OCI-LY7 (cell line): ENCODE measurements at places on chromosomes 16 and 17.

- DNase-seq: no peak
Observed at GRCh38 chr16:6035161-6035560, 937.6 kb upstream of the EEF2KMT start.

DNA sequence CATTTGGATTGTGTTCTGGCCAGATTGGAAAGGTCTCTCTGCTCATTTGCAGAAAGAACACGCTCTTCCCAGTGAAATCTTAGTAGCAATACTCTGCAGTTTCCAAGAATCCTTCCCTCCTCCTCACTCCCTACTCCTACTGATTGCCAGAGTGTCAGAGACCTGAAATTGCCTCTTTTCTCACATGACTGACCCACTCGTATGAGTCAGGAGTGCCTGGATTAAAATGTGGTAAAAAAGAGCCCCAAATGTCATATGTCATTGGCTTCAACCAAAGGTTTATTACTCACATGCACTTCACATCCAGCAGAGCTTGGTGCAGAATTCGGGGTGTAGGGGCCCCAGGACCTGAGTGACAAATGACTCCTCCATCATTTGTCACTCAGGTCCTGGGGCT, 39.7 kb upstream of the IRX3 start:
- DNase-seq: no peak

DNA sequence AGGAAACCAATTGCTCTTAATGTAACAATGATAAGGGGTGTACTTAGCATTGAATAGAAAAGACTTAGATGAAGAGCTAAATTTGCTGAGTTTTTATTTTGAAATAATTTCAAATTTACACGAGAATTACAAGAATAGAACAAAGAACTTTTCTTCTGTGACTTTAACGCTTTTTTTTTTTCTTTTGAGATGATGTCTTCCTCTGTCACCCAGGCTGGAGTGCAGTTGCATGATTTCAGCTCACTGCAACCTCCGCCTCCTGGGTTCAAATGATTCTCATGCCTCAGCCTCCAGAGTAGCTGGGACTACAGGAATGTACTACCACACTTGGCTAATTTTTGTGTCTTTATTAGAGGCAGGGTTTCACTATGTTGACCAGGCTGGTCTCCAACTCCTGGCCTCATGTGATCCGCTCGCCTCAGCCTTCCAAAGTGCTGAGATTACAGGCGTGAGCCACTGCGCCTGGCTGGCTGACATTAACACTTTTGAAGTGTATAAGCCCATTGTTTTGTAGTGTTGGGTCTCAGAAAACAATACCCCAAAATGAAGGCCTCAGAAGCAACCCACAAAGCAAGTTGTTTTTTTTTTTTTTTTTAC, 2.1 kb downstream of the TEN1 start:
- no peak for DNase-seq

- no peak for DNase-seq
Observed at GRCh38 chr17:75723171-75723930, 2.1 kb downstream of the ITGB4 start.

GRCh38 chr17:2028737-2029136, 1.2 kb upstream of the DPH1 start:
- DNase-seq: no peak

DNA sequence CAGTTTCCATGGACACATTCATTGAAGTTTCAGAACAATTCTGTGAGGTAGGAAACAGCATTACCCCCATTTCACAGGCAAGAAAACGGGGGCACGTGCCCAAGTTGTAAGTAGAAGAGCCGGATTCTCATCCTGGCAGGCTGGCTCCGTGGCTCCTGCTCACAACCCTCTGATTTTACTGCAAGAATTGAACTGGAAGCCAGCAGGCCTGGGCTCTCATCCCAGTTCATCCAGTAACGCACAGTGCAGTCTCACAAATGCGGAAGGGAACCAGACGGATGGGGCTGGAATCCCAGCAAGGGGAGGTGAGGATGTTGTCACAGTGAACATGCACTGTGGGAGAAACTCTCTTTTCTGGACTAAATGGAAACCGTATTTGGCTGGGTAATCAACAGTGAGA, 40.7 kb upstream of the DOC2B start:
- no peak for DNase-seq
